ENCODE measurements at places on chromosomes 12 and 14. TPM values are rescaled to one million over a fixed set of nuclear protein-coding genes. Genes with fewer than 3 reads are reported as not detected.

DNA sequence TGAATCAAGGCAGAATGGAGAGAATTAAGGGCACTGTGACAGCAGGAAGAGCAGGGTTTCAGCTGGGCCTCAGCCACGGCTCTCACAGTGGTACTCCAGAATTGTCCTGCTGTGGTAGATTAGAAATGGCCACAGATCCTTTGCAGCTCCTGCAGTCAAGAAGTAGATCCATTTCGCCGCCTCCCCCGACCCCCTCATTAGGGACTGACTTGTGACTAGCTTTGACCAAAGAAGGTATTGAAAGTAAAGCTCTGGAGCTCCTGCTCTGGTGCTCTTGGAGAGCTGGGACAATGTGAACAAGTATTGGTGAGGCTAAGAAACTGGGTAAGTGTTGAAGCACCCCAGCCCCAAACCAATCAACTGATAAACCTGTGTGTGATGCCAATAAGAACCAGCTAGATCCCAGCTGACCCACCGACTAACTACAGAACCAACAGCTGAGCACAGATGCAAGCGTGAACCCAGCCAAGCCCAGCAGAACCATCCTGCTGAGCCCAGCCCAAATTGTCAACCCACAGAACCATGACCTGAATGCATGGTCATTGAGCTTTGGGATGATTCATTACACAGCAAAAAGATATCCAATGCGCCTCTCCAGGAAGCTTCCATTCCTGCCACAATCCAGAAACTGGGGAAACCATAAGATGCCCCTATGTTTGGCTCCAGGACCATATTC, 50.7 kb downstream of the JAG2 start:
- DNase-seq = no peak

- DNase-seq = no peak
These were observed 45.0 kb downstream of the NOPCHAP1 start for GRCh38 chr12:105030820-105031807.

DNA sequence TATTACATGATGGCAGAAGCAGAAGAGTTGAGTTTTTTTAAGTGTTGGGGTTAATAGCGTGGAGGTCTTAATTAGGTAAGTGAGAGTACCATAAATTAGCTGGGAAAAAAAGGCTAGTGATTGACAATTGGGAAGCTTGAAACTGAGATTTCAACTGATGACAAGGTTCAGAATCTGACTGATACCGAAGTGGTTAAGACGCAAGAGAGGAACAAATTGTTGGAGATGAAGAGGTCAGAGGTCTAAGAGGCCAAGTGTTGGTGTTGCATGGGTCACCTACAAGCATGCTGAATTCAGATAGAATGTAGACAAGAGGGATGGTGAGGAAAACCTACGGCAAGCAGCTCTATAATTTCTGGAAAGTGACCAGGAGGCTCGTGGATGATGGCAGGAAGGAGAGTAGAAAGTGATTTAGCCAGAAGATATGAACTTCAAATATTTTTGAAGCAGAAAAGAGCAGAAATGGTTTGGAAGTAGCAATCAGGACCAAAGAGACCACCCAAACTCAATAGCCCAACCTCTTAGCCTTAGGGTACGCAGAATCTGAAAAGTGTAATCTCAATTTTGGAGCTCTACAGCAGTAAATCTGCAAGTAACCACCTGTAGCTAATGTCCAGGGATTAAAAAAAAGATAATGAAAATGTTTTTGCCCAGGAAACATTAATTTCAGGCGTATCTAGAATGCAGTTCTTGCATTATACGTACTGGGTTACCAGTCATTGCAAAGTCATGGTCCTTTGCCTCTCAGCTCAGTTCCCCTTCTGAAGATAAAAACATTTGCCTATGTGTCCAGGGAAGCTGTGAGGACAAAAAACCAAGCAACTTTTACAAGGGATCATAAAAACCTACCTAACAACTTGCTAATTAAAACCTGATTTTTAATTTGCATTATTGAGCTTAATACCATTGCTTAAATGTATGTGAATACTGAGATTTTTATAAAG, 1.7 kb upstream of the TMPO start:
- DNase-seq = no peak

GRCh38 chr12:26153421-26154154, 28.8 kb upstream of the BHLHE41 start:
- no peak for DNase-seq

- DNase-seq = no peak
These were observed 77.6 kb downstream of the MOK start for GRCh38 chr14:102227184-102227964.

DNA sequence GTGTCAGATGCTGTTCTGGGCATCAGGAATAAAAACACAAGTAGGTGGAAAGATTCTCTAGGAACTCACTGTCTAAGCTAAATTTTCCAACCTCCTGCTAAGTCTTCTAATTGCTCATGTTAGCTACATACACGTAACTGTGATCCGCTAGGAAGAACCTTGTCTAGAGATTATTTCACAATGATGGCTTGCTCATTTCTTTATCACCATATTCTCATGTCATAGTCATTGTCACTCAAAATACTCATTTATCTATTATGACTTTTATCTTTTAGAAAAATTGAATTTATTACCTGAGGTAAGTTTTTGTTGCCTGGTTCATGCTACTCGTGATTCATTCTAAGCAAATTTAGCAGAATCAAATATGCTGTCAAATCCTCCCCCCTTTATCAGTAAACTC, 1402.4 kb upstream of the FLRT2 start:
- no peak for DNase-seq

- no peak for DNase-seq
These were observed 57.2 kb upstream of the C14orf132 start for GRCh38 chr14:95981965-95982364.

DNA sequence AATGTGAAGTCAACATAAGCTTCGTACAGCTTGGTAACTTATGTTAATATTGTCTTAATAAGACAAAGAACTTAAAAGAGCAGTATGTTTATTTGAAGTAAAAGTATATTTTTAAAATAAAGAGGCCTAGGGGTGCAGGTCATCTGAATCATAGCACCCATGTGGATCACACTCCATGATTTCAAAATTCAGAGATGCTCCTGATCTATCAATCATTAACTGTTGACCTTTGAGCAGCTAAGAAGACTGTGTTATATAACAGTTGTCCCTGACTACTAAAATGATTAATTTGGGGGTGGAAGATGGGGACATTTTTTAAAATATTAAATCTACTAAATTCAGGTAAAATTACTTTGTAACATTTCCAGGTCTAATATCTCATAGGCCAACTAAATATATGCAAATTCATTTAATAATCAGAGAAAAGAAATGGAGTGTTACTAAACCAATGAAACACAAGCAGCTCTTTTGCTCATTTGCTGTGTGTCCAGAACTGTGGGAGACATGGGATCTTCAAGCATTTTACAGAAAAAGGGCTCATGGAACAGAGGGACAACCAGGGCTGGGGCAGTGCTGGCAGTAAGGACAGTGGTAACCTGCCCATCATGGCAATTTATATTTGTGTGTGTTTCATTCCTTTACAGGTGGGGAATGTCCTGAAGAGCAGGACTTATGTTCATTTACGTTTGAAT, 120.7 kb upstream of the PCED1B start:
- no peak for DNase-seq

GRCh38 chr12:51922146-51922545, 14.8 kb downstream of the ACVRL1 start:
- DNase-seq = no peak

DNA sequence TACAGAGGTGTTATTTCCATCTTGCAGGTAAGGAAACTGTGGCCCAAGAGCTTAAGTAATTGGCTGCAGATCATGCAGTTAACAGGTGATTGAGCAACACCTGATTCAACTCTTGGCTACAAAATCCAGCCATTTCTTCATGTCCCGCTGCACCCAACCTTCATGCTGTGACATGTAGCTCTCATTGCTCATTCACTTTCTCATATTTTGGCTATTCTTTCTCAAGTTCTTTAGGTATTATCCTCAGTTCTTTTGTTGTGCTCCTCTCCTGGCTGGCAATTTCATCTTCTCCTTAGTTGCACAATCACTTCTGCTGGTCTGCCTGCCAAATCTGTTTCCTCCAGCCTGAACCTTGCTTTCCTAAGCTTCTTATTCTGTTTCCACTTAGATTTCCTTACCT, 300.8 kb downstream of the SSPN start:
- DNase-seq = no peak

- no peak for DNase-seq
These were observed 57.5 kb downstream of the CHST11 start for GRCh38 chr12:104514092-104514810.

DNA sequence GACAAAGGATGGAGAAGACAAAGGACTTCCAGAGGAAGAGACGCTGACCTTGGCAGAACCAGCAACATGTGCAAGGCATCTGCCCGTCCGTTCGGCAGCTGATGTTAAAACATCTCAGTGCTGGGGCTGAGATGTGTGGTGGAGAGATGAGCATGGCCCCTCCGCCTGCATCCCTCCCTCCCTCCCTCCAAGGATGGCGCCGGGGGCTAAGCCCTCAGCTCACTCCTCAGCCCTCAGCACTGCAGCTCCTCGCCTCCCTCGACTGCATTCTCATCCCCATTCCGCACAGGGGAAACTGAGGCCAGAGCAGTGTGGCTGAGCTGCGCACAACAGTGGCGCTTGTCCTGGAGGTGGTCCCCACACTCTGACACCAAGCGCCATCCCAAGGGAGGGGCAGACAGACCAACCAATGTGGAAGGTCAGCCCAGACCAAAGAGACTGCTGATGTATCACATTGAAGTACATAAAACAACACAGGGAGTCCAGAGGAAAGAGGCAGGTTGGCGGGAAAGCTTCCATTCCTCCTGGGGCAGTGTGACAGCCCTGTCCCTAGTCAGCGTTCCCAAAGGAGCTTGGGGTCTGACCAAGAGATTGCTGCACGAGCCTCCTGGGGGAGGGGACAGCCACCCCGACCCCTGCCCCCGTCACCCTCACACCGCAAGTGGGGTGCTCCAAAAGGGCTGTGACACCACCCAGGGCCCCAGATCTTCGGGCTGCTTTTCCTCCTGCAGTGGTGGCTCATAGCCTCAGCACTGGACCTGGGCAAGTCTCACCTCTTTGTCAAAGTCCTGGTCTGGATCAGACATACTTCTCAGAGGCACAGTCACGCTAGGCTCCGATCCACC, 15.1 kb downstream of the AMN start:
- no peak for DNase-seq

DNA sequence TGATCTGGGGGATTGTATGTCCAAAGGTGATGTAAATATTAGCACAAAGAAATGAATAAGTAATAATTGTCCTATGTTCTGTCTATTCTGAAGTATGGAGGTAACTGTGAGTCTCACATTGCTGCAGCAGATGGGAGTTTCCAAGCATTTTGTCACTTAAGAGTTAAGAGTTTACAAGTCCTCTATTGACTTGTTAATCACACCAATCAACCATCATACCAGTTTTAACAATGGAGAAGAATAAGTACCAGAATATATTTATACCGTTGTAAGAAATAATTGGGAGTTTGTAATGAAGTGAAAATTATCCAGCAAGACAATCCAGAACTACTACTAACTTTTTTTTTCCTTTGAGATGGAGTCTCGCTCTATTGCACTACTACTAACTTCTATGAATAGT, 139.1 kb downstream of the MDGA2 start:
- DNase-seq = no peak

- DNase-seq = no peak
These were observed 84.7 kb downstream of the SLC41A2 start for GRCh38 chr12:104873374-104873773.

DNA sequence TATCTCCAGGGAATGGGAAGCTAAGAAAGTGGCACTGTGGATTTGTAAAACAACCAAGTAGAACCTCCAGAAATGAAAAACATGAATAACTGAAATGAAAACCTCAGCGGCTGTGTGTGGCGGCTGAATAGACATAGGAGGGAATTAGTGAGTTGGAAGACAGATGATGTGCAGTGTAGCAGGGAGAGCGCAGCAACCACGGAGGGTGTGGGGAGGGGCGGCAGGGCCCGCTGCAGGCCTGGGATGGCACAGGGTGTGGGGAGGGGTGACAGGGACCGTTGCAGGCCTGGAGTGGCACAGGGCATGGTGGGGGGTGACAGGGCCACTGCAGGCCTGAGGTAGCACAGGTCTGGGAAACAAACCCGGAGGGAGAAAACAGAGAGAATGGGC, 51.1 kb downstream of the BEGAIN start:
- DNase-seq = peak; percentile 1

DNA sequence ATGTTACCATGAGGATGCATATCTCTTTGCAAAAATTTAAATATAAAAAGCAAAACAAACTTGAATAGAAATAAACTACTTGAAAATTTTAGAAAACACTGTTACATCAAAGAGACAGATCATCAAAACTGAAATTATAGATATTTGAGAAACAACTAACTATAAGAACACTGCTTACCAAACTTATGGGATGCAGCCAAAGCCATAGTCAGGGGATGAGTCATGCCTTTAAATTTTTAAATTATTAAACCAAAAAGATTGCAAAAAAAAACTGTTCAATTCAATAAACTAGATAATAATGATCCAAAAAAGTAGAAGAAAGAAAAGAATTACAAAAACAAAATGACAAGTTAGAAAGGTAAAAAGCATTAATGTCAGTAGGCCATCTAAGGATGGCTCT, 7.5 kb downstream of the BDKRB2 start:
- no peak for DNase-seq

DNA sequence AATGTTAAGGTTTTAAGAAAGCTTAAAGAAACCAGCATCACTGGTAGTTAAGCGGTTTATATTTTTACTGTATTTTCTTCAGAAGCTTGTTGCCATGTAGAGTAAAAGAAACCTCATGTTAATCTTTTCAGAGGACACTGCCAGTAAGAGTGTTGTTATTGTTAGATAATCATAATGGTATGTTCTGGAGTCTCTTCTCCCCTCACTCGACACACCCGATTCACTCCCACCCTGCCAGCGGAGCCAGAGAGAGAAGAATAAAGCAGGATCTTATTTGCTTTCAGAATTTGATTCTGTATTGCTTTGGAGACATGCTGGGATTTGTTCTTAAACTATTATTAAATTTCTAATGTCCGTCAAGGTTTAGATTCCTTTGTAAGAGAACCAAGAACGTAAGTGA, 113.7 kb downstream of the SAMD4A start:
- no peak for DNase-seq

EML5 gene
- 0.36 TPM for total RNA-seq

DBX2 gene
- 0.14 TPM for total RNA-seq

SIX4 gene
- 1.5 TPM for total RNA-seq

GTF2H3 gene
- total RNA-seq = 13.9 TPM

SLC39A9 gene
- total RNA-seq = 17.2 TPM

WSB2 gene
- total RNA-seq = 100 TPM

GLIPR1L1 gene
- total RNA-seq = not detected
